ENCODE measurements at places on chromosomes 12 and 14.

GRCh38 chr12:132494294-132495164, 4.6 kb downstream of the FBRSL1 start:
- DNase-seq: no peak

GRCh38 chr12:129082441-129082840, 229.2 kb downstream of the GLT1D1 start:
- DNase-seq: no peak

DNA sequence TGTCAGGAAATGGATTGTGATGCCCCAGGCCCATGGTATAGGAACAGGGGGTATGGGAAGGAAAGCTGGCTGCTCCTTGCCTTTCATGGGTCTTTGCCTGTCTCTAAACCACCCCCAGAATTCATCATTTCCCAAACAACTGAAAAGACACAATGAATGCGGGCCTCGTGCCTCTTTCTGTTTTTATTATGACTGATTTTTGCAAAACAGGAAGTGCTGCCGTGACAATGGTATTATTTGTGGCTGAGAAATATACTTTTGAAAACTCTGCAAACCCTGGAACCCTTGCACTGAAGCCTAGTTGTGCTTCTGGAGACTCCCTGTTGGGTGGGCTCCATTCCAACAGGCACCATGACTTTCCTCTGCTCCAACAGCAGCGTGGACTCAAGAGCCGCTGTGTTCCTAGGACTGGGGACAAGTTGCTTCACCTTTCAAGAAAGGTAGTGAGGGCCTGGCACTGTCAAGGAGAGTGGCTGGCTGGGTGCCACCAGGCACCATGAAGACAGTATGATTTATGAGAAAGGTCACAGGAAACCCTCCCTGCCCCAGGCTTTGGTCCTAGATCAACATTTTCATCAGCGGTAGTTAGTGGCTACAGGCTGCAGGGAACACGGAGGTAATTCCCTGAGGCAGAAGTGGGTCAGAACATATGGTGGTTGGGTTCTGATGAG, 4.8 kb upstream of the DGLUCY start:
- DNase-seq: no peak

DNA sequence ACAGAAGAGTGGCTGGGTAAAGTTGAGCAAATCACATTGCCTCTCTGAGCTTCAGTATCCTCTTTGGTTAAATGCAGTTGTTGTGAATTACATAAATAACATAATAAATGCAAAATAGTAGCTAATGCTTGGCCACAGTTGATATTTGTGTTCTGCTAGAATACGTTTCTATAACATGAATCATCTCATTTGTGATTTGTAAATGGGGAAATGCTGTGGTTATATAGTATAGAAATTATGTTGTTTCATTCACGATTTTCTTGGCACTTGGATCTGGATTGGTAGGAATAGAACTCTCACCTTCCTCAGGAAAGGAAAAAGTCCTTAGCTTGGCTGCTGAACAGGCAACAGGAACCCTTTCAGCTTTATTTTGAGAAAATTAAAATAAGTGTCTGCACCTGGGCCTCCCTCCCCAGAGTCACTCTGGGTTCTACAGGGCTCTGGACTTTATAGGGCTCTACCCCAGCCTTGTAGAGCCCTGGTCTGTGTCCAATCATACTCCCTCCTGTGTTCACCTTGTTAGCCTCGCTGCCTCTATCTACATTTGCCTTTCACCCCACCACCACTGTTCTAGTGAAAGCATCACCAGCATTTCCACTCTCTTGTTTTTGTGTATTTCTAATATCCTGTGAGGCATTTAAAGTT, 107.7 kb upstream of the BCAT1 start:
- DNase-seq: no peak

GRCh38 chr12:23949348-23950209, at the start of gene SOX5:
TSS of gene SOX5 (minus strand) at chr12:23949670. CDS start at chr12:23949601, 69 bp downstream.
- no peak for DNase-seq

DNA sequence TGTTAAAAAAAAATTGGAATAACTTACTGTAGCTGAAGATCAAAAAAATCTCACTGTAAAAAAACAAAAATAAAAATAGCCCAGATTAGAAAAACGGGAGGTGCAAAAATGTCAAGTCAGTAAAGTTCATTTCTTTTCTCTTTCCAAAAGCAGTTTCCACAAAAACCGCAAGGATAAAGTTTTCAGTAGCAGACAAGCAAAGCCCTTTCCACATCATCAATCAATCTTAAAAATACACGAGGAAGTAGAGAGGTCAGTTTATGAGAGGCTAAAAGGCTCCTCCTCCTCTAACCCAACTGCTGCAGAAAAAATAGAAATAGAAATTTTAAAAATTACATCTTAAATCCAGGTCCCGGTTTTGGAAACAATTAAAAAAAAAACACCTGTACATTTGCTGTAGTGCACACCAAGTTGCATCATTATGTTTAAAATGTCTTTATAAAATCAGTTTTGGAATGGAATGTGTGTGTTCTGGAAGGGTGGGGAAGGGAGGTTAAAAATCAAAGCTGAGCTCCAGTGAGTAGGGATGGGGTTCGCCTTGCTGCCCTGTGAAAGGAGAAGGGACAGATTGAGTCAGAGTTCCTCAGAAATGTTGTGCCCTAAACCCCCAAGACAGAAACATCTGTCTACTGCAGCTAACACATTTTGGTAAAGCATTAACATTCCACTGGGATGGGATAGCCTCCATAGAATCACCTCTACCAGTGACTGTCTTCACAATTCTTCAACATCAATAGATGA, 5.8 kb downstream of the HNRNPC start:
- peak; percentile 36 for DNase-seq

DNA sequence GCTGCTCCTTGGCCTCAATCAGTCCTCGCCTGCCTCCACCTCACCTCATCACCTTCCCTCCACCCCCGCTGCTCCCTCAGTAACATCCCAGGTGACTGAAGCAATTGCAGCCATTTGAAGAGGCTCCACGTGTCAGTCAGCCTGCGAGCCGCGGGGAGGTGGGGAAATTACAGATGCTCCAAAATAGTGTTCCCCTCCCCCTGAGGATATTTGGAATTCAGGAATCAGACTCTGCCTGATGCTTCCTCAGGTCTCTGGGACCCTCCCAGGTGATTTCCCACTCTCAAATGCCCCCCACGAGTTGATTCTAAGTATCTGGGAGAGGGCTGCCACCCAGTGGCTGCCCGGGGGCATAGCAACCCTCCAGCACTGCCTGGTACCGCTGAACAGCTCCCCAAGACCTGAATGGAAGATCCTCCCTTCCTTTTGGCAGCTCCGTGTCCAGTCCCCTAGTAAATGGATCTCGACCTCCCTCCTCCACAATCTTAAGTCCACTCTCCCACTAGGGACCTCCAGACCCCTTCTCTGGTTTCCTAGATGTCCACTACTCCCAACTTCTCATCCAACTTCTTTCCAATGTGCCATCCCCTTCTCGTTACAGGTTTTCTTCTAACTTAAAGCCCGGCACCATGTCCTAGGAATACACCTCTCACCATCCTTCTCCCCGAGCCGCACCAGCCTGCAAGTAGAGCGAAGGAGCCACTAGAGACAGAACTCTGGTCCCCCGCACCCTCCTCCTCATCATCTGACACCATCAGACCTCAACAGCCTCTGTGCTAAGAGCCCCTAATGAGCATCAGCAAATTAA, 1.4 kb upstream of the ASIC1 start:
- peak; percentile 78 for DNase-seq

GRCh38 chr12:89080793-89081465, 271.4 kb downstream of the DUSP6 start:
- DNase-seq: no peak

- DNase-seq: no peak
Observed at GRCh38 chr12:97560350-97560749, 97.7 kb downstream of the RMST start.

DNA sequence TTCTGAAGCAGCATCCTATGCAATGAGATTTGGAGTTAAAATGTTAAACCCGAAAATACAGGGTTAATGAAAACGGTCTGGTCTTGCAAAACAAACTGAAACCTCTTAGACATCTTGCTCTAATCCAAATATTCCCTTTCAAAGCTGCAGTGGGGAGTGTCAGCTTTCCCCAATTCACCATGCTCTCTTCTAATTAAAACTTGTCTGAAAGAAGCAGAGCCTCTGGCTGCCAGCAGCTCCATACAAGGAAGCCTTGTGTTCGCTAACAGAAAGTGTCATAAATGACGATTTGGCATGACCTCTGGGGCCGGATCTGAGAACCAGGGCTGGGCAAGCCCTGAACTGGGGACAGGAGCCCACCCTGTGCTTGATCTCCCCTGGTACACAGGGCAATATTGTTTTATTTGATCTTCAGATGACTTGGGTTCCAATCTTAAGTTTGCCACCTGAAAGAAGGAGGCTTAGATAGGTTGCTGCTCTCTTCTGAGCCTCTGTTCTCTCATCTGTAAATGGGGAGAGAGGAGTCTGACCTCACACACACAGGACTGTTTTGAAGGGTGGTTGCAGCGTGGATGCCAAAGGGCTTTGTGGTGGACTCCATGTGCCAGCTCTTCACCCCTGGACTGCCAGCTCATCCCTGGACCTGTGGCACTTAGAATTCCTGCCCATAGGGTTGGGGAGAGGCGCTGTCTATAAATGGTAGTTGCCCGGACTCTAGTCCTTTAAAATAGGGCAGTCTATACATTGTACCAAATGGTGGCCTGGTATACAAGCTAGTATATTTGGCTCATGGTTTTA, 7.8 kb downstream of the KMT5A start:
- no peak for DNase-seq

GRCh38 chr14:39430762-39431415, 1.3 kb downstream of the FBXO33 start:
- no peak for DNase-seq

GRCh38 chr12:63232896-63233295, 81.9 kb upstream of the AVPR1A start:
- DNase-seq: no peak

DNA sequence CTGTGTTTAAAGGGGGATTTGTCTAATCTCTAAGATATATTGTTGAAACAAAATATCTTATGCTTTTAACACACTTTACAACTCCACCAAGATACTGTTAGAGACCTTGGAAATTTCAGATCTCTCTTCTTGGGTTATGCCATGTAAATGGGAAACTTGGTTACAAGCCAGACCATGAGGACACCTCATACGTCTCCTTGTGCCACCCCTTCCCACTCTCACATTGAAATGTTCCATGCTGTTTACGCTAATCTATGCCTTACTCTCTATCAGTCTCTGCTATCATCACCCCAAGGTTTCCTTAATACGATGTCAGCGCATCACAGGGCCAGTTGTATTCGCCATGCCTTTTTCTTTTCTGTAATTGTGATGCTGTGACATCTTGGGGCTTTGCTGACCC, 13.4 kb upstream of the DEGS2 start:
- no peak for DNase-seq

GRCh38 chr12:121861636-121862254, 3.1 kb upstream of the HPD start:
- DNase-seq: no peak

- DNase-seq: peak; percentile 78
Observed at GRCh38 chr14:21525962-21526671, at the start of gene SALL2. TSS of gene SALL2 (minus strand) at chr14:21526346. CDS start at chr14:21526127, 219 bp downstream.

DNA sequence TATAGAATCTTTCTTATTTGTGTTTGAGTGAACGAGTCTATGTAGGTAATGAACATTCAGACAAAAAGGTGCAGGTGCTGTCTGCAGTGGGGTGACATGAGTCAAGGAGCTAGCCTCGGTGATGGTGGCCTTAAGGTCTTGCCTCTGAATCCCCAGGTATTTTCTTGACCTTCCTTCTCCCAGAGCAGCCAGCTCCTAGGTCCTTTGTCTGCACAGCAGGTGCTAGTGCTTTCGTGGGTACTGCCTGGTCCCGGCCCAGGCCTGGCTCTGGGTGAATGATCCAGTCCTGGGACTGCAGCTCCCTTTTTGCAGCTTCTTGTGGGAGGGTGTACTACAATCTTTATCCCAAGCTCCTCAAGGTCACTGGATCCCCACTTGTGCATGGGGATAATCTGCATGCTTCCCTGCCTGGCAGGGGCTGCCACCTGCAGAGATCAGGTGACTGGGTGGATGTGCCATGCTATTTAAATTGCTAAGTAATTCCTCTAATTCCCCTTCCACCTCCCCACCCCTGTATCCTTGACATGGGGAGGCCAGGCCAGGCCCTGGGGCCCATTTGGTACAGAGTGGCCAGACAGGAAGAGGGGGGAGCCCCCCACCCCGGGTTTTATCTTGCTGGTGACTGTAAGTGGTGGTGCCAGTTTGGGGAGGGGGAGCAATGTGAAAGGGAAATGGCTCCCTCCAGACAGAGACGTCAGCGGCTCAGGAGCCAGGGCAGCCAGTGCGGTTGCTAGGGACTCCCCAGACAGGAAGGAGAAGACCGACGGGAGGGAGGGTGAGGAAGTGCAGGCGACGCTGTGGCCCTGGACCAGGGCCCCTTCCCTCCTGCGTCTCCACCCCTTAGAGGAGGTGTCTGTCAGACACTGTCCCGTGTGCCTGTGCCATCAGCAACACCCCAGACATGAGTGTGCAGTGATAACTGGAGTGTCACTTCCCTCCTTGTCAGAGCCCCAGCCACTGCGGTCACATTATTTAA, 6.7 kb downstream of the VASH1 start:
- peak; percentile 59 for DNase-seq

DNA sequence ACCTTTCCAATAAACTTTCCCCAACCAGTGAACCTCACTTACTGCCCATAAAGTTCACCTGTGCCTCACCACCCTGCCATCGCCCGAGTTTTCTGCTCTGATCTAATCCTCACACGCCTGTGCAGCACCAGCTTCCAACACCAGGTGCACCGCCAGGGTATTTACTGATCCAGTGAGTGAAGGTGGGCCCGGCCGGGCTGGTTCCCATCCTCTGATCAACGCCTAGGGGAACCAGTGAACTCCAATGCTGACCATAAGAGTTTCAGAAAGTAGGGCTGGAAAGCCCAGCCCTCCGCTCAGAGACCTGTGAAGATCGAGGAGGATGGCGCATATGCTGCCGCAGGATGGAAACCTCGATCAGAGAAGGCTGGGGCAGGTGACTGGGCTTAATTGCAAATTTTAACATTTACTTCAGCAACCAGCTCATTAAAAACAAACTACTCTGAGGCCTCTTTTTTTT, 685 bp upstream of the MYL6B start:
- peak; percentile 80 for DNase-seq

DNA sequence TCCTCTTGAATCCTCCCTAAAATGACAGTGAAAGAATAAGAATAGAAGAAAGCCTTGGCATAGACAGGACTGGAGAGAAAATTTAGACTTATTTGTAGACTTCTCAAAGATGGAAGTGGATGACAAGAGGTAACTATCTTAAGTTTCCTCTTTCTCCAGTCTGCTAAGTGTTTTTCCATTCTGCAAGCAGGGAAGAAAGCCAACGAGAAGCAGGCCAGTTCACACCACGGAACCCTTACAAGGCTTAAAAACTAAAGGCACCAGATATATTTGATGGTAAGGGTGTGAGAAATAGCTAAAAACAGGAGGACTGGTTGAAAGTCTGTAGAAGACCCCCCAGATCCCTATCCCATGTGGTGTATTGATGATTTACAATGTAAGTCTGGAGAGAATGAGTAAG, 82.9 kb upstream of the GPHB5 start:
- no peak for DNase-seq

DNA sequence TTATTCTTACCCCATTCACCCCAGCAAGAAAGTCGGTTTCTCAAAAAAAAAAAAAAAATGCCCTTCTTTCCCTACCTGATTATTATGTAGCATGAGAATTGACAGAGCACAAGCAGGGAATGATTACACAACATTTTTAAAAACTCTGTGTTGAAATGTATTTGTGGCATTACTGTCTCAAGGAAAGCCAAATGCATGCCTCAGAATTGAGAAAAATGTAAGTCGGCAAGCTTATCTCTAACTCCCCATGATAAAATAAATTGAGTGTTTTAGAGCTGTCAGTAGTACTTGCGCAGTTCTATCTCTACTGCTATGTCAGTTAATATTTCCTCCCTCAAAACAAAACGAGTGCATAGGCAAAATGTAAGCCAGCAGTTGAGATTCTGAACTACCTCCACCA, 25.7 kb downstream of the ANO4 start:
- DNase-seq: no peak

Measured in natural killer cell (primary cell).